ENCODE measurements at places on chromosomes 6 and 20. TPM values are rescaled to one million over a fixed set of nuclear protein-coding genes. Genes with fewer than 3 reads are reported as not detected.

DNA sequence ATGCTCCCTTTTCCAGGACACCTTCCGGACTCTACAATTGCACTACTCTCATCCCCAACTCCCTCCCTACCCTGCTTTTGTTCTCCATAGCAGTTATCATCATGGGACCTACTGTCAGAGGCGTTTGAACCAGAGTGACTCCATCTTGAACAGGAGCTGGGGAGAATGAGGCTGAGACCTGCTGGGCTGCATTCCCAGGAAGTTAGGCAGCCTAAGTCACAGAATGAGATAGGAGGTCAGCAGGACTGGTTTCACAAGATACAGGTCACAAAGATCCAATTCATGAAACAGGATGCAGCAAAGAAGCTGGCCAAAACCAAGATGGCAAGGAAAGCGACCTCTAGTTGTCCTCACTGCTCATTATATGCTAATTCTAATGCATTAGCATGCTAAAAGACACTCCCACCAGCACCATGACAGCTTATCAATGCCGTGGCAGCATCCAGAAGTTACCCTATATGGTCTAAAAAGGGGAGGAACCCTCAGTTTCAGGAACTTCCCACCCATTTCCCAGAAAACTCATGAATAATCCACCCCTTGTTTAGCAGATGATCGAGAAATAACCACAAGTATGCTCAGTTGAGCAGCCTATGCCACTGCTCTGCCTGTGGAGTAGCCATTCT, 15.6 kb downstream of the SLC13A3 start:
- no peak for DNase-seq

DNA sequence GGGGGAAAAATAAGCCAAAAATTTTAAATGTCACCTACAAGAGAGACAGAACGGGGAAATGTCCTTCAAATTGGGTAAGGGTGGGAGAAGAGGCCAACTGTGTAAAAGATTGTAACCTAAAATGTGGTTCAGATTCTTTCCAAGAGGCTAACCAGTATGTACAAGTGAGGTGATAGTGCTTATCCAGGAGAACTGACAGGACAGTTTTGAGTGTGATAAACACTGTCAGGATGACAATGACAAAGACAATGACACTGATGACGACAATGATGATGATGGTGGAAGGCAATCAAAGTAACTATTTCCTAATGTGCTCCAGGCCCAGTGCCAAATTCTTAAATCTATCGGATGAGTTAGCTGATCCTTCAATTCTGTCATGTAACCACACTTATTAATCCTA, 57.3 kb downstream of the TASP1 start:
- DNase-seq, result no peak

The MUCL3 gene
- total RNA-seq, result not detected

The CRNKL1 gene
- 21.4 TPM for total RNA-seq

- no peak for DNase-seq
Observed at GRCh38 chr6:84774157-84774984, 10.0 kb upstream of the TBX18 start.

DNA sequence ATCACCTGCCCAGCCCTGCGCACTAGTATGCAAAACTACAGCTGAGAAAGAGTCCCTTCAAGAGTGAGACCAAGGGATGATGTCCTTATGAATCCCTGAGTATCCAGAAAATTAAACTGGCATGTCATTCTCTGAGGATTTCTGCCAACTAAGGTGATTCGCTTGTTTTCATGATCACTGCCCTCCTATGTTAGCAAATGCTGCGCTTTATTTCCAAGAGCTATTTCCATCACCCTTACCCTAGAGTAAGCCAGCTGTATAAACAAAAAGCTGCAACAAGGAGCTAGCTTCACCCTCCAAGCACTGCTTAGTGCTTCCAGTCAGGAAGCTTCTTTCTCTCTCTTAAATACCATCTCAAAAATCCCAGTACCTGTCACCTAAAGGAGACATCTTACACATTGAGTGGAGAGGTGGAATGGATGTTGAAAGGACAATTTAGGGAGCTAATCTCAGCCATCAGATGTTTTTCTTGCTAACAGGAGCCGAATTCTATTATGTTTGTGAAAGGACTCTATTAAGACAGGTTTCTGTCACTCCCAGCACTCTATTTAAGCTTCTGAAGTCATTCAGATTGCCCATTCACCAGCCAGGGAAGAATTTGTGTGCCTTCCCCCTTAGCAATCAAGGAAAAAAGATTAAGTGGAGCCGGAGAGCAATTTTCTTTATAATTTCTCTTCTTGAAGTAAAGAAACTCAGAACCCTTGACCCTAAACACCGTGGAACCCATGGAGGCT, 322.2 kb downstream of the NRN1 start:
- DNase-seq, result no peak

DNA sequence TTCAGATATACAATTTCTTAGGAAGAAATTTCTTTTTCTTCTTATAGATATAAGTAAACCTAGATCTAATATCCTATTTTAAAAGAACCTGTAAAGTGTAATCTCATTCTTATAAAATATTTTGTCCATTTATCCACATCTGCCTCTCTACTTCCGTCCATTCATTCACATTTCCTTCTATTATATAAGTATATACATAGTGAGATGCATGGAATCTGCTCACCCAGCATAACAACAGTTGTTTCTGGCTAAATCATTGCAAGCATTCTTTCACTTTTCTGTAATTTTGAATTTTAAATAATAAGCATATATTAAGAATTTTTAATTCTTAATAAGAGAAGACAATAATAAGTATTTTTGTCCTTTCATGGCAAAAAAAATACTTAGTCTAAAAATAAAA, 45.4 kb downstream of the CEP162 start:
- no peak for DNase-seq

DNA sequence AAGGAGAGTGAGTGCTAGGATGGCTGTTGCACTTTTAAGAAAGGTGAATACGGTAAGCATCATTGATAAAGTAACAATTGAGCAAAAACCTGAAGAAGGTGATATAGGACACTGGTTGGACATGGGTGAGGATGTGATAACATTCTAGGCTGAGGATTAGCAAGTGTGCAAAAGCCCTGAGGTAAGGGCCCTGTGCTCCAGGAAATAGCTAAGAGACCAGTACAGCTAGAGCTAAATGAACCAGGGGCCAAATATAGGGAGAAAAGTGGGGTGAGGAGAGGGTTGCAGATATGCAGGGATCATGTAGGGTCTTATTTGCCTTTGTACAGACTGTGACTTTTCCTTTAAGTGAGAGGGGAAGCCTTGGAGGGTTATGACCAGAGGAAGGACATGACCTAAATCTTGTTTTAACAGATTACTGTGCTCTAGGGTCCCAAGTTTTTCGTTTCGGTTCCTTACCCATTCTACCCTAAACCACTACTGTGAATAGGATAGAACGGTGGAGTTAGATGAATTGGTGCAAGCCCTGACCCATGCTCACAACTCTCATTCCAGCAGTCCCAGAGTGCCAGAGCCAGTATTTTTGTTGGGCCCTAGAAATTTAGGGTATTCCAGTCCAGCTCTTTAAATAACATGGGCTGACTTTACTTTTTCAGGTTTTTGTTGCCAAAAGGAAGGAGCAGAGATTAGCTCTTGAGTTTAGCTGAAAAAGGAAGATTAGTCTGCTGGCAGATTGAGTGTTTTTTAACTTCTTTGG, 10.7 kb downstream of the MAPK14 start:
- DNase-seq, result no peak

The NFYA gene
- 24.5 TPM for total RNA-seq

DNA sequence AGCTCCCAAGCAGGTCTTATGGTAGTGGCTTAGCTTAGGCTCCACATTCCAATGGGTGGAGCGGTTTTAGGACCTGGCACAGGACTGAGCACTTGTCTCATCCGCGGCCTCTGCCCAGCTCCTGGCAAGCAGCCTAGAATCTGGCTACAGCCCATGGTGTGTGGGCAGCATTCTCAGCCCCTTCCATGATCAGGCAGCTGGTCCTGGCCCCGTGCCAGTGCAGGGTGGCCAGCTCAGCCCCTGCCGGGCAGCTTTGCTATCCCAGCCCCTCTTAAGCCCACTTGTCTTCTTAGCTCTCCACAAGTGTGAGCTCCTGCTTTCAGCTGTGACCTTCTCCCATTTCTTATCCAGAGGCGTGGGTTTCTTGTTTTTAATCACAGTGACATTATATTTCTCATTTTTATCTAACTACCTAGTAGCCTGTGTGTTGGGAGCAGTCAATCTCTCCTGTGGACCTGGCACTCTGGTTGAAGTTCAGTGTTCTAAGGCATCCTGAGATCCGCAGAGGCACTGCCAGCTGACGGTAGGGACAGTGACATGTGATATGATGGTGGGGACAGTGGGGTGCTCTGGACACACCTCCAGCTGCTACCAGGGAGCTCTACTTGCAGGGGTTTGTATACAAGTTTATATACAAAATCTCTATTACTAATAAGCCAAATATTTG, 119.9 kb upstream of the PRND start:
- no peak for DNase-seq

- DNase-seq, result no peak
Observed at GRCh38 chr20:4766631-4767030, 44.9 kb downstream of the PRND start.

GRCh38 chr6:168088161-168089053, 9.4 kb upstream of the FRMD1 start:
- DNase-seq, result peak; percentile 74

- no peak for DNase-seq
Observed at GRCh38 chr6:45658958-45659357, 281.2 kb upstream of the SUPT3H start.

DNA sequence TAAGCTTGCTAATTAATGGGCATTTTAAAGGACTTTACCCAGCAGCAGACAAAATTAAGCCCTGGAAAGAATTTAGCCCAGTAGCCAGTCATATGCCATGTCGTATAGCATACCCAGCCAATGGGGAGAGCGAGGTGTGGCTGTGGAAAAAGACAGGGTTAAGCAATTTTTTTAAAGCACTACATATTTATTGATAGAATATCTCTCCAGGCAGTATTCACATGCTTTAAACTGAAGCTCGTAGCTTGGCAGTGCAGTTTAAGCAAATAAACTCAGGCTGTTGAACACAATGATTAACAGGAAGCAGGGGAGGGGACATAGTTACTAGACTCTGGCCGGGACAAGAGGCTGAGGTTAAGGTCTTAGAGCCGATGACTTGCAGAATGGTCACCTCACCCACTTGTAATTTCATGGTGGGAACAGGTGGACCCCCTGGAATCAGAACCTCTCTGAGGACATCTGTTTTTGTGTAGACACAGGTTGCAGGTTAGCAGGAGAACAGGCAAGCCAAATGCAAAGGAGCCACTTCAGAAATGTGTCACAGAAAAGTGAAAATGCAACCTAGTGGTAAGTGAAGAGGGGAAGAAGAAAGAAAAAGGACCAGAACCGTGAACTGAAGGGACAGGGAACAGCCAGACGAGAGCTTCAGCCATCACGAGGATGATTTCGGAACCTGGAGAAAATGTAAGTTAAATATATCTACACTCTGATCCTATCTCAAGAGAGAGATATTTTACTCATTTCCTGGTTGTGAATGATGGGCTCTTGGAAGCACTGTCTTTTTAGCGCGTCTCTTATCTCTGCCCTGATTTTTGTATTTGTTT, 7.2 kb downstream of the GCNT2 start:
- peak; percentile 74 for DNase-seq

DNA sequence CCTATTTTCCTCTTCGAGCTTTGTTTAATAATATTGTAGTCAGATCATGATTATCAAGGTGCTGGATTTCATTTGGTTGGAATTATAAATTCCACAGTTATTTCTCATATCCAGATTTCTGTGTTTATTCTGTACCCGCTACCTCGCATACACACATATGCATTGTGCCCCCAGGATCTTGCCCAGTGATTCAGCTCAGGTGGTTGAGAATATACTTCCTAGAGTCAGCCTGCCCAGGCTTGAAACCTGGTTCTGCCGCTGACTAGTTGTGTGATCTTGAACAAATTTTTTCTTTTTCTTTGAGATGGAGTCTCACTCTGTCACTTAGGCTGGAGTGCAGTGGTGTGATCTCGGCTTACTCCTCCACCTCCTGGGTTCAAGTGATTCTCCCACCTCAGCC, 14.7 kb downstream of the GINM1 start:
- DNase-seq, result no peak

DNA sequence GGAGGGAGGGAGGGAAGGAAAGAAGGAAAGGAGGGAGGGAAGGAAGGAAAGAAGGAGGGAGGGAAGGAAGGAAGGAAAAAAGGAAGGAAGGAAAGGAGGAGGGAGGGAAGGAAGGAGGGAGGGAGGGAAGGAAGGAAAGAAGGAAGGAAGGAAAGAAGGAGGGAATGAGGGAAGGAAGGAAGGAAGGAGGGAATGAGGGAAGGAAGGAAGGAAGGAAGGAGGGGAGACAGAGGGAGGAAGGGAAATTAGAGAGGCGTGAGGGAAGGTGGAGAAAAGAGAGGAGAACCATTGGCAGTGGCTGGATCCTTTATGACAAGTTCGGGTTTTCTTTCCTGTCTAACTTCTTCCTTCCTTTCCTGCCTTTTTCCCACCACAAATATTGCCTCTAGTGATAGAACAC, 22.3 kb upstream of the SUPT3H start:
- DNase-seq, result no peak

DNA sequence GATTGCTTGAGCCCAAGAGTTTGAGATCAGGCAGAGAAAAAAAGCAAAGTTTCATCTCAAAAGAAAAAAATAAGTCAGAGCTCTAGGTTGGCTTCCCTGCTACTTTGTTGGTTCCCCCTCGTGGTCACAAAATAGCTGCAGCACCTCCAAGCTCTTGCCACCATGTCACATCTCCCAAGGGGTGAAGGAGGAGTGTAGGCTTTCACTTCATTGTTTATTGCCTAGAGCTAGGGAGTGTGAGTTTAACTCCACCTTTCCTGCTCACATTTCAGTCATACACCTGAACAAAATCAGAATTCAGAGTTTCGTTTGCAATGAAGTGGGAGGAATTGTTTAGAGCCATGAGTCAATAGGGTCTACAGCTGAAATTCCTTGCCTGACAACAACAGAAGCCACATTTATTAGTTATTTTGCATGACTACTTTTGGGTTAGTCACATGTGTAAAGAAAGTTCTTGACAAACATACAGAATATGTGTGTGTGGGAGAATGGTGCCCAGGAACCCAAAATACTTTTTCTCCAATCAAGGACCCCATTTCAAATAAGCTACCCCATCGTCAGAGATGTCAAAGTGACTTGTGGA, 56.2 kb upstream of the UFL1 start:
- no peak for DNase-seq

The APCDD1L gene
- 0.32 TPM for total RNA-seq

The ZMYND8 gene
- total RNA-seq, result 53.1 TPM

GRCh38 chr6:42742116-42742894, 3.6 kb downstream of the TBCC start:
- no peak for DNase-seq

GRCh38 chr6:163955756-163956155, 541.2 kb downstream of the QKI start:
- DNase-seq, result no peak
